ENCODE measurements at places on chromosomes 2 and 18. TPM values are rescaled to one million over a fixed set of nuclear protein-coding genes. Genes with fewer than 3 reads are reported as not detected.

DNA sequence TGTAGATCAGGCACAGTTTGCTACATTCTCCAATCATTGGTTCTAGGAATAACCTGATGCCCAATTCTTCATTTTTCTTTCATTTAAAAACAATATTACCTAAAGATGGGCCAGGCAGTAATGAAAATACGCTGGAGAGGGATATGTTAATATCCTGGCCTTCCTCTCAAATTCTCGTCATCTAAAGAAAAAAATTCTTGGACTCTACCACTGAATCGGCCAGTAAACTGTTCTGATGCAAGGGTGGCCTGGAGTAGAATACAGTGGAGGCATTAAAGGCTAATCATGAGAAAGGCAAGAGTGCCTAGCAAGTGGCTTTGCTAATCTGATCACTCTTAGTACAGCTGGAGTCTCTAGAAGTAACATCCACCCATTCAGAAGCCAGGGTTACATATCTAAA is 157.7 kb downstream of the ANTXR1 start:
- DNase-seq: no peak

DNA sequence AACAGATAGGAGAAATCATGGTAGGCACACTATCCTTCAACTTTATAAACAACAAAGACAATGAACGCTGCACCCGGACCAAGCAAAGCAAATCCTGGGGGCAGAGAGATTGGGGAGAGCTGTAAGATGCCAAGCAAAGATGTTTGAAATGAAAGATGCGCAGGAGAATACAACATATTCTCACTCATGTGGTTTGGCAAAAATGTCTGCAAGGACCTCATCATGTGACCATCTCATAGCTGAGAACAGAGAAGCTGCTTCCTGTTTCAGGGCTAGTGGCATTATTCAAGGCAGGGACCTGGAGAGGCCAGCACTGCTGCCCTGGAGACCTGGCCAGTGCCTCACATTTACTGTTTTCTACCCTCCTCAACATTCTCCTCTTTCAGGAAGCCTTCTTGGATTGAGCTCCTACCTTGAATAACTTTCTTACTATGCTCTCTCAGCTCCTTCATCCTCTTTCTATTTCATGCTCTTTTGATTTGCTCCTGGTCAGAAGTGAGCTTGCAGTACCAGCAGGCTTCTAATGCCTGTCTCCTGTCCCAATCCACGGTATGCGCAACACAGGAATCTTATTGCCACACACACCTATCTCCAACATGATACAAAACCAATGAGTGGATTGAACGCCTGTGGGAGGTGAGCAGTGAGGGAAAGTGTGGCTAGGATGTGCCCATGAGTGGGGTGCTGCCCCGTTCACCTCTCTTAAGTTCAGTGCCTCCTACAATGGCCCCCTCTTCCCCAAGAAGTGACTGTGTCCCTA is 133.0 kb downstream of the CELF4 start:
- no peak for DNase-seq

DNA sequence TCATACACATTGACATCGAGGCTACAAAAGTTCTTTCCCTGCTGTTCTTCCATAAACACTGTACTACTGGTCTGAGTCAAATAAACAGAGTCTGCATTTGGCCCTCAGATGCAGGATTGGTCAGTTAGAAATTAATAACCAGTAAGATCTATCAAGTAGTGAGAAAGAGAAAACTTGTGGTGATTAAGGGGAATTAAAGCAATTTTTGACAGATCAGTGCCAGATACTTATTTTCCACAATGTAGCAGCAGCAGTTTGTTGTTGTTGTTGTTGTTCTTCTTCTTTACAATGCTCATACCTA is 85.0 kb downstream of the IKZF2 start:
- no peak for DNase-seq

Gene HJURP
- 129 TPM for total RNA-seq

Gene ARHGAP15
- total RNA-seq: 167 TPM

Gene EMILIN1
- total RNA-seq: 0.78 TPM

GRCh38 chr2:240109386-240109785 is 26.7 kb downstream of the COPS9 start:
- DNase-seq: no peak

Gene MERTK
- total RNA-seq: 0.20 TPM

Gene IL18R1
- total RNA-seq: 24.0 TPM

DNA sequence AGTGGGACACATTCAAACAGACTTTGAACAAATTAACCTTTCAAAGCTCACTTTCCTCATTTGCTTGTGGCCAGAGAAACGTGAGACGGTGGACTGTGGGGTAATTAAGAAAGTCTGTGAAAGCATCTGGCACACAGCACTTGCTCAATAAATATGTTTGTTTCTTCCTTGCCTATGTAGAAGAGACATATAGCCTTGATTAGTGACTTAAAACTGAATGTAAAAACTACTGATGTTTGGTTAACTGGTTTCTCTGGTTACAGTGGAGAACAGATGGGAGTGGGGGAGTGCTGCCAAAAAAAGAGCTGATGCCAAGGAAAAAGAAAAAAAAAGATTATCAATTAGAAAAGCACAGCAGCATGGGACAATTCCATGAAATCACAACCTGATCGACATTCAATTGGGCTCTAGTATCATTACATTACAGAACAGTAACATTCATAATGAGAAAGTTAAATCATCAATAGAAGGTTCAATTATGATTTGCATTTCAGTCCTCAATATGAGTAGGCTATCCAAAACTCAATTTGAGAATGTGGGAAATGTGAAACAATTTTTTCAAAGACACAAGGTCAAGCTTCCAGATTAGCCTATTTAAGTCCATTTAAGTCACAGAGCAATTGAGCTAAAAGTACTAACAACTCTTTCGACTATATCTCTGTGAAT is 14.7 kb downstream of the CUL3 start:
- no peak for DNase-seq

- no peak for DNase-seq
These were observed 20.9 kb downstream of the SPEG start for GRCh38 chr2:219455581-219455980.

DNA sequence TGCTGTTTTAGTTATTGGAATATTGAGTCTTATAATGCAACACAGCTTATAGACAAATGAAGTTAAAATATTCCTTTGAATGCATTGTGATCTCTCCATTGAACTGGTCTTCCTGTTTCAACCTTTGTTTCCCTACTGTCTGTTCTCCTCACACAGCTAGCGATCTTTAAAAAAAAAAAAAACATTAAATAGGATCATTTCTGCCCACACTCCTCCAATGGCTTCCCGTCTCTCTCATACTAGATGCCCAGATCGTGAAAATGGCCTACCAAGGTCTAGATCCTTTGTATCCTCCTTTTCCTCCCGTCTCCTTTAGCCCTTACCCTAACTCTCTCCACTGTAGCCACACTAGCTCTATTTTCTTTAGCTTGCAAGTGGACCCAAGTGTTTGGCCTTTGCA is 2.4 kb downstream of the FAM171B start:
- no peak for DNase-seq

DNA sequence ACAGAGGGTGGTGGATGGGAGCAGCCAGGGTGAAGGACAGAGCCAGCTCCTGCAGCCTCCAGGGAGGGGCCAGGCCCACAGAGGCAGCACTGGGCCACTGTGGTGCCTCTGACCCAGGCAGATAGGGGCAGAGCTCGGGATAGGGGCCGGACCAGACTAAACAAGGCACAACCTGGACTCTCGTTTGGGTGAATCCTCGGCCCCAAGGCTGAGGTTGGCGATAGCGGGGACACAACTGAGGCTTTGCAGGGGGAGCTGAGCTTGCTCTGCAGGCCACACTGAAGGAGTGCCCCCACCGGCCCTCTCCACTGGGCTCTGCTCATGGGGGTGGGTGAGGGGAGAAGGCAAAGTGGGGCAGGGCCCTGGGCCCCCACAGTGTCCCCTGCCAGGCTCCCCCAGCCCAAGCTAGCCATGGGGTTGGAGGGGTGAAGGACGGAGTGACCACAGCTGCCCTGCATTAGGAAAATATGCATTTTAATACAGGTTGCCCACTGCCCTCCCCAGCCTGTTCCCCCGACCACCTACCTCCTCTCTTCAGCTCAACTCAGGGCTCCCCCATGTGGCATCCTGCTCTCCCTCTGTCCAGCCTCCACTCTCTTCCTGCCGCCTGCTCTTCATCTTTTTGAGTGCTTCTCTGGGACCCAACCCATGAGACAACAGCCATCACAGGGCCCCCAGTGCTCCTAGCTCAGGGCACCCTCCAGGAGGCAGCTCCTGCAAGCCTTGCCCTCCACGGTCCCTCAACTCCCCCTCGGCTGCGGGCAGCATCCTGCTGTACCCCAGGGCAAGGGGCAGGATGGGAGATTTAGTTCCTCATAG is 152.8 kb downstream of the INHBB start:
- no peak for DNase-seq

DNA sequence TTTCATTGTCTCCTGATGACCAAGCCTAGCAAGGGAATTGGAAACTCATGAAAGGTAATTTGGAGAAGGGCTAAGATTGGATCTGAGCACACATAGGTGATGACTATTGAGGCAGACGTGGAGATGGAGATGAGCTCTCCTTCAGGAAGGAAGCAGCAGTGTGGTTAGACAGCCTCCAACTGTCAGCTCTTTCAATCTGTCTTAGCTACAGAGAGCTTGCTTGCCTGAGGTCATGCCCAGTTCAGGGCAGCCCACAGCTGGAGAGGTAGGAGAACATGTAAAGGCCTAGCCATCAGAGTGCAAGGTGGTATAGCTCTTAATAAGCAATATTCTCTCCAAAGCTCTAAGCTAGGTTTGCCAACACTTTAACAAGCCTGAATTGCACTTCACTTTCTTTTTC is 79.2 kb downstream of the THSD7B start:
- DNase-seq: no peak

Gene TNS1
- 3.2 TPM for total RNA-seq

- DNase-seq: no peak
These were observed 475.6 kb upstream of the CWC22 start for GRCh38 chr2:180482696-180483095.

- no peak for DNase-seq
These were observed 740.2 kb upstream of the ZEB2 start for GRCh38 chr2:145260081-145260480.

Gene MFSD2B
- total RNA-seq: 0.20 TPM

GRCh38 chr2:64594226-64594989 is 59.3 kb downstream of the SERTAD2 start:
- DNase-seq: no peak

DNA sequence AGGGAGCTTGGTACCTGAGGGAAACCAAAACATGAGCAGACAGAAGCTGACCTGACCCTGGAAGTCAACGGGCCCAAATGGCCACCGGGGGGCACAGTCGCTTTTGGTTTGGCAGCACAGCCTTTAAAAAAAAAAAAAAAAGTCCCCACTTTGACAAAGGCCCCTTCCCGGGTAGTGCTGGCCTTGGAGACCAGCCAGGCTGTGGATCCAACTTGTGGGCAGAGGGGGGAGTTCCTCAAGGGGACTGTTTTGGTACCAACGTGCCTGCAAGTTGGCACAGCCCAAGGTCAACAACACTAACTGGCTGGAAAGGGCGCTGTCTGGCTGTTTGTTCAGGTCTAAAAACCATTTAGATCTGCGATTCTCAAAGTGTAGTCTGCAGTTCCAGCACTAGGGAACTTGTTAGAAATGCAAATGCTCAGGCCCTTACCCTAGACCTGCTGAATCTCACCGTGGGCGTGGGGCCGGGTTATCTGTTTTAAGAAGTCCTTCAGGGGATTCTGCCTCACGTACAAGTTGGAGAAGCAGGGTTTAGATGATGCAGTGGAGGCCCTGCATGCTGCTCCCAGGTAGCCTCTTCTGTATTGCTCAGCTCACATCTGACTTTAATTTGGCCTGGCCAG is 83.0 kb downstream of the LPIN1 start:
- DNase-seq: peak; percentile 61
